ENCODE measurements at places on chromosomes 2 and 18.

- no peak for DNase-seq
Measured at GRCh38 chr2:132915812-132916549, 246.0 kb upstream of the LYPD1 start.

GRCh38 chr18:7373441-7373840, 142.6 kb downstream of the LRRC30 start:
- no peak for DNase-seq

DNA sequence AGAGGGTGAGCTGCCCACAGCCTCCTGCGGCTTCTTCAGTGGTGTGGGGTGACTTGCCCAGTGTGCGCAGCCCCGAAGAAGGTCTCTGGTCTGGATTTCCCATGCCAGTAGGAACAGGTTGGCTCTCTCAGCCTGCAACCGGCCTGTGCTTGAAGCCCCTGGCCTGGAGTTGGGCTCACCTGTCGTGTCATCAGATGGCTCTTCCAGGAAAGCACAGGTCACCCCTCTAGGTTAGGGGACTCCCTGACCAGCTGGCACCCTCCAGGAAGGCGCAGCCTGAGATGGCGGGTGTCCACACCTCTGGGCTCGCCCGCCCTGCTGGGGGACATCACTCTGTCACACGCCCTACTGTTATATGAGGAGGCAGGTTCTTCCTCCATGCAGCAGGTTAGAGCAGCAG, 179.8 kb downstream of the SEPTIN10 start:
- DNase-seq = no peak

- DNase-seq = no peak
Measured at GRCh38 chr2:161068670-161069069, 91.6 kb upstream of the TANK start.

- no peak for DNase-seq
Measured at GRCh38 chr2:225400546-225401400, 1.3 kb downstream of the NYAP2 start.

GRCh38 chr2:150134223-150134857, 353.1 kb downstream of the RND3 start:
- no peak for DNase-seq

- no peak for DNase-seq
Measured at GRCh38 chr2:95071856-95072255, 46.3 kb downstream of the MAL start.

DNA sequence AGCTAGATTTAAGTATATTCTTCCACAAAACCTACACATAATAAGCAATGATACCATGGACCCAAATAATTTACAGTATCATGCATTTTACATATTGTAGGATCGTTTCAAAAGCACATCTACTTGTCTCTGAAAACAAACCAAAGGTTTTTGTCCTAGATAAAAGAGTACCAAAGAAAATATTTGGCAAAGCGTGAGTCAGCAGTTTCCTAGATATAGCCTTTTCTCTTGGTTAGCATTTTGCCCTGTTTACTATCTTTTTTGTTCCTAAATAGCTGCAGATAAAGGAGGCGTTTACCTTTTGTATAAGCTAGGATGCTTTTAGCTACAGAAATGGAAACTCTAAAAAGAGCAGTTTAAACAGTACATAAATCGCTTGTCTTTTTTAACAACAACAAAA, 305.8 kb upstream of the GULP1 start:
- DNase-seq = no peak

DNA sequence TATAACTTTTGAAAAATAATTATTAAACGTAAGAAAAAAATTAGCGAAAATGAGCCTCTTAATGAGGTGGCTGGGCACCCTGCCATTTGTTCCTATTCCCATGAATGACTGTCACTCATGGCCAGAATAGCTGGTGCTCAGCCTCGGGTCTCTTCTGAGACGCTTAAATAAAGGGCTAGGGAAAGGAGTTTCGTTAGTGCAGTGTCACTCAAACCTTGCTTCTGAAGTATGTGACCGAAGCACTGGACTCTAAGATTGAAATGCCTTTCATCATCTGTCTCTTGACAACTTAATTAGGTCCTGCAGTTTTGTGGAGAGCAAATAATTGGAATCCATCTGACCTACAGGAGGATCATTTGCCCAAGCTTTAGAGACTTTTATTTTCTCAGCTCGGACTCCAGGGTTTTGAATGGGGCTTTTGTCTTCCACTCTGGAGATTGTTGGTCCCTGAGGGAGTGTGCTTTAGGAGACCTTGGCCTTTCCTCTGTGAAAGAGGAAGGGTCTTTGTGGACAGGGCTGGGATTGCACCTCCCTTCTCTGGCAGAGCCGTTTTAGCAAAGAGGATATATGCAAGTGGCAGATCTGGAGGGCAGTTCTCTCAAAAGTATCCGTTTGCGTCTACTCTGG, 42.3 kb upstream of the FHOD3 start:
- no peak for DNase-seq

- no peak for DNase-seq
Measured at GRCh38 chr18:48798334-48799245, 152.2 kb downstream of the SMAD7 start.

GRCh38 chr2:159192371-159192918, 94.1 kb downstream of the WDSUB1 start:
- DNase-seq = no peak

DNA sequence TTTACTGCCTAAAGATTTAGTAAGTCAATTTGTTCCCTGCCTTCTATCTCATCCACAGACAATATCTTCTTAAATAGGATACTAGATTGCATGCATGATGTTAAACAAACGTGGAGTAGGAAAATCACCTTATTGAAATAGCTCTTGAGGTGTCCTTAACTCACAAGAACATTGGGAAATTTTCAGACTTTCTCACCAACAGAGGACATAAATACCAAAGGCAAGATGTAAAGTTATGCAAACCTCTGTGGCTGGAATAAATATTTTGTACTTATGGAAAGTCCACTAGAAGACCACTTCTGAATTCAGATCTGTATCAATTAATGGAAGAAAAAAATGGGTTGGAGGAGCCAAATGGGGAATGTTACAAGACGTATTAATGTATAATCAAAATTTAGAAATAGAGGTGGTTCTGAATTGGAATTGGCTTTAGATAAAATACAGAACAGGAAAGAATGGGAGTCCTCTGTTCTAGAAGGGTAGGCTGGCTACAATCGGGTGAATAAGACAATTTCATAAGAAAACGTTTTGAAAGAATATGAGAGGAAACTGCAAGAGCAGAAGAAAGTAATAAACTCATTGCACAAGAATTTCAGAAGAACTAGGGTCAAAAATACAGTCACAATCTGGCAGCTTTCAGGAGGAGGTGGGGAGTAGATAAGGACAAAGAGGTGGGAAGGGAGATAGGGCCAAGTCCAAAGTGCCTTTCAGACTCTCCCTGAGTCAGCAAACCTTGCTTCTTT, 69.3 kb upstream of the FN1 start:
- no peak for DNase-seq
